ENCODE measurements at places on chromosomes 16 and 17. TPM values are rescaled to one million over a fixed set of nuclear protein-coding genes. Genes with fewer than 3 reads are reported as not detected.

The CCL16 gene
- total RNA-seq = not detected

The LYRM1 gene
- 26.5 TPM for total RNA-seq

The CSH2 gene
- total RNA-seq = not detected

The TTYH2 gene
- total RNA-seq = 7.9 TPM

Data from activated CD4-positive, alpha-beta memory T cell treated with anti-CD3 and anti-CD28 coated beads for 36 hours (primary cell).